ENCODE measurements at places on chromosomes 6 and 20.

DNA sequence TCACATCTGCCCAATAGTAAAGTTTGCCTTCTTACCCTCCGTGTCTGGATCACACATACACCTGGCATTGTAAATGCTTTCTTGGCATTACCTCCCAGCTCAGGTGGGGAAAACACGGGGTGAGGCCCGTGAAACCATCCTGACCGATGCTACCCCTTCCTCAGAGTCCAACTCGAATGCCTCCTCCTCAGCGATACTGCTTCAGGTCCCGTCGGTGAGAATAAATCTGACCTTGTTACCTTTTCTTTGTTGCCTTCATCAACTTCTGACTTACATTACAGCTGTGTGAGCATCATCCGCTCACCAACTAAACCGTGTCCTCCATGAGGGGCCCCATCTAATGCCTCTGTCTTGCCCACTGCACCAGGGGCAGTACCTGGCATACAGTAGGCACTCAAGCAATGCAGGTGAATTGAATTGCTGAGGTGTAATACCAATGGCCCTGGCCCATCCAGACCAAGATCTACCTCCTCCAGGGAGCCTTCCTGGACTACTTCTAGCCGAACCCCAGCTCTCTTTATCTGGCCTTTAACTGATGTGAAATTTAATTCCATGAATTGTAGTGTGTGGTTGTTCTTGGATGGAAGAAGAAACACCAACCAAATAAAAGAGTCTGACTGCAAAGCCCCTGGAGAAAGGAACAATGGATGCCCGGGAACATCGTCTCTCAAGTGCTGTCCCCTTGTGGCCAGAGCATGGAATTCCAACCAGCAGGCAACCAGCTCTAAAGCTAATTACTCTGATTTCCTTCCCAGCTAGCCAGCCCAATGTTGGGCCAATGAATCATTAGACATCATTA, 141.5 kb downstream of the ANKRD60 start:
- no peak for DNase-seq

- DNase-seq: peak; percentile 90
Measured at GRCh38 chr20:38033330-38034107, at the start of the genes RPRD1B and TTI1. Gene RPRD1B (plus strand): TSS chr20:38033746. CDS start chr20:38033948, 202 bp downstream. Gene TTI1 (minus strand): TSS chr20:38033456. CDS start chr20:38013816, 19,640 bp downstream.

DNA sequence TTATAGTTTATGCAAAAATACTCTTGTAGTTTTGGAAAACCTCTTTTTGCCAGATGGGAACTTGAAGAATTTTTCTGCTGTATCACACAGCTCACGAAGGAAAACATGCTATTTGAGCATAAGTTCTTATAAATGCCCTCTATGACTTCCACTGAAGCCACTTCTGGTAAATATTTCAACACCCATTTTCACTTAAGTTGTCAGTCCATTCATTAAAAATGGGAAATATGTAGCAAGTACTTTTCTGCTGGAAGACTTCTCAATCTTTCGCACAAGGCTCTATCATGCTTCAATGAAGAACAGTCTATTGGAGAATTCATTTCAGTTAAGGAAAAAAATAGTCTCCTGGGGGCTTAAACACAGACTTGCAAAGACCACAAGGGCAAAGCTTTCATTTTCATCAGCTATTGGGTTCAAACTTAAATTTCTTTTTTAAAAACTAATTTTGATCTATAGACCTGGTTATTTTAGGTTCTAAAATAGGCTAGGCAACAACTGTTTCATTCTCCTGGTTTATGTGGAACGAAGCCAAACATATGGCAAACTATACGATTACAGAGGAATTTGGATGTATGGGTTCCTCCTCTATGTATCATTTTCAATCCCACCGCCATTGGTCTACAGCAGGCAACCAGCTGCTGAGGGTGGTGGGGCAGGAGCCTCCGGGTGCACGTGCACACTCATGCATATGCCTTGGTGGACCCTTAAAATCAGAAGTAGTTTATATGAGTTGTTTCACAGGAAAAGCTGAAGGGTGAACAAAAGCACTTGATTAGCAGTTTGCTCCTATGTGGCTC, 38.7 kb downstream of the LAMA4 start:
- DNase-seq: no peak

GRCh38 chr6:3237761-3238662, 10.6 kb upstream of the TUBB2B start:
- no peak for DNase-seq

GRCh38 chr6:158765499-158766068, 53.6 kb downstream of the EZR start:
- no peak for DNase-seq

- no peak for DNase-seq
Measured at GRCh38 chr6:22784601-22785410, 215.4 kb downstream of the HDGFL1 start.

GRCh38 chr20:53662595-53662994, 69.0 kb upstream of the ZNF217 start:
- DNase-seq: no peak

DNA sequence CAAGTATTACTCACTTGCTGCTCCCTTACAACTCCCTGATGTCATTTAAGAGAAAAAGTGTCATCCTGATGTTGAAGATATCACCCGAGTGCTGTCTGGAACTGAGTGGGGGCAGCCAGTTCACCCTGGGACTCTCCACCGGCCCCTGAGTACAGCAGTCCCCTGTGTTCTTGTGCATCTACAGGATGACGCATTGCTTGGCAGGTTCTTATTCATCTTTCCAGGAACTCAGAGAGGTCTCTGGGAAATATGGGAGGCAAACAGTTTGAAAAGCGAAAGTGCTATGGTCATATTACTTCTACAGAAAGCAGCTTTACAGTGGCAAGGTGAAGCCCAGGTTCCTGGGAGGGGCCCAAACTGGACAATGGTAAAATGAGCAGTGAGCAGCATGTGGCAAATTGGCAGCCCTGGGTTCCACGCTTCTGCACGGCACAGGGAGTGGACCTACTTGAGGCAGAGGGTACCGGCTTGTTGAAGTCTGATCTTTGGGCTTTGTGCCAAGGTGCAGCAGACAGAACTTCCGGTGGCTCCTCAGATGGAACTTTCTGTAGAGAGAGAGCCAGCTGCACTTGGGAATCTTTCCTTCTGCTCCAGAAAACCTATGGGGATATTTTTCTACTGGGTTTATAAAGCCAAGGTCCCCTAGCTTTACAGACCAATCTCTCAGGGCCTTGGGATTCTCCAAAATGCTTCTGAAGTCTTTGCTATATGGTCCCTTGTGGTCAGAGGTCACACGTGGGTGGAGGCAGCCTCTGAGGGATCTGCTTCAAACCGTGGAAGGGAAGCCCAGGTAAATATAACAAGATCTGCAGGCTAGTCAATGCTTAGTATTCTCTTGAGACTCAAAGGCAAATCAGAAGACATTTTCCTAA, 128.3 kb downstream of the MAP3K7 start:
- peak; percentile 58 for DNase-seq

- no peak for DNase-seq
Measured at GRCh38 chr6:168607272-168608112, 166.5 kb downstream of the SMOC2 start.

DNA sequence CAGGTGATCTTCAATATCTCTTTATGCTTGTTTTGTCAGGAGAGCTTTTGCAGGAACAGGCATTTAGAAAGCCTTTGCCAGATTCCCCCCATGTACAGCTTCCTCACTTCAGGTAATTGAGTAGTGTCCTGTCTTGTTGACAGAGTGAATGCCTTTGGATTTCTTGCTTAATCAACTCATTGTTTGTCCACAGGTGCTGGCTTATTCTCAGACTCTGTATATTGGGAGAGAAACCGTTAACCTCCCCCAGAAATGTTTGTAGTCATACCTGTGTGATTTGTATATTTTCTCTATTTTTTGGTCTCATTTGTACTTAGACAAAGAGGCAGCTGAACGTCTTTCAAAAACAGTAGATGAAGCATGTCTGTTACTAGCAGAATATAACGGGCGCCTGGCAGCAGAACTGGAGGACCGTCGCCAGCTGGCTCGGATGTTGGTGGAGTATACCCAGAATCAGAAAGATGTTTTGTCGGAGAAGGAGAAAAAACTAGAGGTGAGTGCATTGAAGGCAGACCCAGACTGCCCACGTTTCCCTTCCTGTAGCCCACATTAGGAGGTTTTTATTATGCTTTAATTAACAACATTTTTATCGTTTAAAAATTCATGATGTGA, 32.3 kb downstream of the RPRD1B start:
- no peak for DNase-seq

DNA sequence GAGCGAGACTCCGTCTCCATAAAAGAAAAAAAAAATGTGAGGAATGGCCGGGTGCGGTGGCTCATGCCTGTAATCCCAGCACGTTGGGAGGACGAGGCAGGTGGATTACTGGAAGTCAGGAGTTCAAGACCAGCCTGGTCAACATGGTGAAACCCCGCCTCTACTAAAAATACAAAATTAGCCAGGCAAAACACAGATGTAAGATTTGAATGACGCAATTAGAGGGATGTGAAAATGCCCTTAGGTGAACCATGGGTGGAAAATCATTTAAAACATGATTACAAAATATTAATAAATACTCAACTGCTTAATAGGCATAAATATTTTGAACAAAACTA, 20.9 kb downstream of the COL9A3 start:
- no peak for DNase-seq

GRCh38 chr20:41005361-41005729, 23.3 kb upstream of the TOP1 start:
- no peak for DNase-seq

GRCh38 chr6:125741336-125741735, 8.1 kb upstream of the HEY2 start:
- DNase-seq: no peak

GRCh38 chr6:54515713-54516112, 207.5 kb downstream of the TINAG start:
- no peak for DNase-seq

- DNase-seq: no peak
Measured at GRCh38 chr20:34578521-34578920, 20.0 kb downstream of the MAP1LC3A start.

DNA sequence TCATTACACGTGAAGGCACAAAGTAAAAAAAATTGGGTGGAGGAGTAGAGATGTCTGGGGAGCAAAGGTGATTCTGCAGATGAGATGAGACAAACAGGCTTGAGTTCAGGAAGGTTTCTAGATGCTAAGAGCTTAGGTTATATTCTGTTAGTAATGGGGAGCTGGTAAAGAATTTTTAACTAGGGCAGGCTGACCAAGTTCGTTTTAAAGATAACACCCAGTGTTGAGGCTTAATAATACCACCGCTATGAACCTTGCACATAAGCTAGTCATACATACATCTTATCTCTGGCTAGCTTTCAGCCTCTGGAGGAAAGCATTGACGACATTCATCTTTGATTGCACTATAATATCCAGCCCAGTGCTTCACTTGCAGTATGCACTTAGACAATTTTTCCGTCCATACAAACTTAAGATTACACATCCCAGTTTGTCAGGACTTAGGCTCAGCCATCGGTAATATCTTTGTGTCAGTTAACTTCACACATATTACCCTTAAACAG, 12.1 kb downstream of the NHSL1 start:
- DNase-seq: no peak

GRCh38 chr20:64010711-64011237, 25.2 kb upstream of the C20orf204 start:
- DNase-seq: no peak

- DNase-seq: no peak
Measured at GRCh38 chr20:50415516-50416268, 94.5 kb upstream of the PTPN1 start.

All from activated CD8-positive, alpha-beta memory T cell treated with anti-CD3 and anti-CD28 coated beads, Interleukin-2, amount 50 U/mL, for 4 hours (primary cell).